Cardiac muscle cell (in vitro differentiated cells and primary cell): ENCODE measurements at places on chromosomes 4 and X.

DNA sequence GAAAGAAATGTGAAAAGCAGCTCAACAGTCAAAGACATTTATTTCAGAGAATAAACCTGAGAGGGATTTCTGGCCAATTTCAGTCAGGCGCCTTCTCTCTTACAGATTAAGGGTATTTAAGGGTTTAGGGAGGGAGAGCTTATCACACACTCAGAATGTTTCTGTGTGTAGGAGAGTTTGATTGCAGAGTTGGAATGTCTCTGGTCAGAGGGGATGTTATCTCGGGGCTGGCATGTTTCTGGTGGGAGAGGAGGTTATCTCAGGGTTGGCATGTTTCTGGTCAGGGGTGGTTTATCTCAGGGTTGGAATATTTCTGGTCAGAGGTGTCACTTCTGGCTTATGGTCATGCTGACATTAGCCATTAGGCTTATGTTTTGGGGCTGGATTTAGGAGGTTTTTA lies 1920.5 kb upstream of the PCDH7 start:
- peaks cover 5% of the 10 kb centered on the region for H3K4me1 ChIP-seq
- H3K4me3 ChIP-seq, result no peak overlapping the region
- no peaks in the 10 kb centered on the region for H3K27me3 ChIP-seq
- H3K36me3 ChIP-seq, result no peaks in the 10 kb centered on the region
- H3K27ac ChIP-seq, result peak overlapping the region; percentile 88

GRCh38 chr4:55014876-55015275 lies 110.5 kb downstream of the KDR start:
- H3K4me1 ChIP-seq, result no peaks in the 10 kb centered on the region
- H3K36me3 ChIP-seq, result no peaks in the 10 kb centered on the region
- no peak overlapping the region for H3K4me3 ChIP-seq
- DNase-seq, result no peak

DNA sequence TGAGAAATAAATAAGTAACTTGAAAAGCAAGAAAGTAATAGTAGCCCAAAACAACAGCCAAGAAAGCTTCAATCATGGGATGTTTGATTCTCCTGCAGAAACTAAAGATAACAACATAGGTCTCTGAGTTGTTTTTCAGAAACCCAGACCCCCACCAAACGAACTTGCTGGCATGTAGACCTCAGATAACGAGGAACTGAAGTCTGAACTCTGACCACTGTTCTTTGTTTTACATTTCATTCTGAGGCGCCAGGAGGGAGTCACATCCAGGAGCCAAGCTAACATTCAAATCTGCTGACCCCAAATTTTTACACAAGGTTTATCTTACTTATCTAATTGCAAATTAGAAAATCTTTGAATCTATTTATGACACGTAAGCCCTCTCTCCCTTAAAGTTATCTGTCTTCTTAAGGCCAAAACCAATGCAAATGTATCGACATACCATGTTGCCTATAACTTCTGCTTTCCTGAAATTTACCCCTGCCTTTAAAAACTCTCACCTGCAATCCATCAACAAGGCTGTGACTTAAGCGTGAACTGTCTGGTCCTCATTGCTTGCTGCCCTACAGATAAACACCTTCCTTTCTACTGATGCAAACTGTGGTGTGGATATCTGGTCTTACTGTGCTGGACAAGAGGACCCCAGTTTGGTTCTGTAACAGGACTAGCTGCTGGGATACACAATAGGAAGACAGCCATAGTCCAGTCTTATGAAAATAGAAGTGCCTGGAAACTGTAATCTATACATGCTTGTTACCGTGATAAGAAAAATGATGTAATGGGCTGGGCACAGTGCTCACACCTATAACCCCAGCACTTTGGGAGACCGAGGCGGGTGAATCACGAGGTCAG lies 37.5 kb upstream of the NEIL3 start:
- H3K27me3 ChIP-seq, result no peaks in the 10 kb centered on the region
- peaks cover 17% of the 10 kb centered on the region for H3K4me1 ChIP-seq
- DNase-seq, result no peak

DNA sequence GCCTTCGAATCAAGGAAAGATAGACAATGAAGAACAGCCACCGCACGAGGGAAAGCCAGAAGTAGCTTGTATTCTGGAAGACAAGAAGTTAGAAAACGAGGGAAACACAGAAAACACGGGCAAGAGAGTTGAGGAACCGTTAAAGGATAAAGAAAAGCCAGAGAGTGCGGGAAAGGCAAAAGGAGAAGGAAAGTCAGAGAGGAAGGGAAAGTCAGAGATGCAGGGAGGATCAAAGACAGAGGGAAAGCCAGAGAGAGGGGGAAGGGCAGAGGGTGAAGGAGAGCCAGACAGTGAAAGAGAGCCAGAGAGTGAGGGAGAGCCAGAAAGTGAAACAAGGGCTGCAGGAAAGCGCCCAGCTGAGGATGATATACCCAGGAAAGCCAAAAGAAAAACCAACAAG lies 1.4 kb downstream of the TCEAL2 start:
- H3K4me1 ChIP-seq, result no peaks in the 10 kb centered on the region
- H3K27me3 ChIP-seq, result peaks cover 10% of the 10 kb centered on the region
- H3K4me3 ChIP-seq, result no peak overlapping the region
- no peak for DNase-seq

DNA sequence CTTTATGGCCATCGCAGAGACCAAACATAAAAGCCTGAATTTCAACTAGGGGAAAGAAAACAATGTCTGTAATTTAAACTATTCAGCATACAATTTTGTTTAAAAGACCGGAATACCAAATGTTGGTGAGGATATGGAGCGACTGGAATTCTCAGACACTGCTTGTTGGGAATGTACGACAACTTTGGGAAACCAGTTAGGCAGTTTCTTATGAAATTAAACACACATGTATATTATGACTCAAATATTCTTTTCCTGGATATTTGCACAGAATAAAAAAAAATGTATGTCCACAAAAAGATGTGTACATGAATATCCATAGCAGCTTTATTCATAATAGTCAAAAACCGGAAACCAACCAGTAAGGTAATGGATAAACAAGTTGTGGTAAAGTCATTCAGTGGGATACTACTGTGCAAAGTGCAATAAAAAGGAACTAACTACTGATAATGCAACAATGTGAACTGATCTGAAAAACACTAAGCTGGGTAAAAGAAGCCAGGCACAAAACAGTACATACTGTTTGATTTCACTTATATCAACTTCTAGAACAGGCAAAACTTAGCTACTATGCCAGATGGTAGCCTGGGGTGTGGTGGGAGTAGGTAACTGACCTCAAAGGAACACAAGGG lies 152.7 kb upstream of the FTHL17 start:
- no peaks in the 10 kb centered on the region for H3K36me3 ChIP-seq
- H3K27me3 ChIP-seq, result no peaks in the 10 kb centered on the region
- no peak overlapping the region for H3K27ac ChIP-seq
- no peak overlapping the region for H3K4me3 ChIP-seq
- no peak for DNase-seq
- H3K4me1 ChIP-seq, result no peaks in the 10 kb centered on the region

GRCh38 chrX:3403748-3404147 lies 57.3 kb upstream of the MXRA5 start:
- H3K36me3 ChIP-seq, result no peaks in the 10 kb centered on the region
- no peaks in the 10 kb centered on the region for H3K4me1 ChIP-seq
- no peaks in the 10 kb centered on the region for H3K27me3 ChIP-seq
- DNase-seq, result no peak
